ENCODE measurements at places on chromosomes 1 and 21.
A peak's percentile ranks its signal among the peaks of the same experiment; 100 is the strongest.

DNA sequence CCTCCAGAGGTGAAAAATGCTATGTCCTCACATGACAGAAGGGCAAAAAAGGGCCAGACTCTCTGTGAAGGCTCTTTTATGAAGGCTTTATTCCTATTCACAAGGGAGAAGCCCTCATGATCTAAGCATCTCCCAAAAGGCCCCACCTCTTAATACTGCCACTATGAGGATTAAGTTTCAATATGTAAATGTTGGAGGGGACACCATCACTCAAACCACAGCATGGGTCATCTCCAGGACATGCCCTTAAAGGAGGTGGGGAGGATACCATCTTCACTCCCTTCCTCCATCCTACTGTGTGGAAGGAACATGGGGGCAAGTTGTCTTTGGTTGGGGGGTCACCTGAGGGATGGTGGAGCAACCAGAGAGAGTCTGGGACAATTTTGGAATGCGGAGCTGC, 170.1 kb downstream of the TRIM33 start:
- no peak for DNase-seq

- no peak for DNase-seq
Observed at GRCh38 chr1:26164036-26164860, 4.5 kb downstream of the C1orf232 start.

DNA sequence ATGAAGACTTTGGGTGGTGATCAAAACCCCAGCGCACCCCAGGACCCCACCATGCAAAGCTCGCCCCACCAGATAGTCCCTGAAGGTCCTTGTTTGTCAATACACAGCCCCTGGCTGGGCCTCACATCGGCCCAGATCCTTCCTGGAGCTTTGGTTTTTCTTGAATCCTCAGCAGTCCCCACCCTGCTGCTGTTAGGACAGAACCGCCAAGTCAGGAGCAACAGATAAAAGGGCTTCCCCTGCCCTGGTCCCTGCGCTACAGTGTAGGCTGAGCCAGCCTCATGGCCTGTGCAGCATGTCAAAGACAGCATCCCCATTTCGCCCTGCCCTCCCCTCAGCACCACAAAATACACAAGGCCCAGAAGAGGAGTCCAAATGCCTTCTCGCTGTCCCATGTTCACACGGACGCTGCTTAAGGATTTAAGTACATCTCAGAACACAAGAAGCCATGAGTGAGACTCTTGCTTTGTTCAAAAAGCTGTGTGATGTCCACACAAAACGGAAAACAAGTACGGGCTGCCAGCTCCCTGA, 65.7 kb downstream of the PSMG1 start:
- DNase-seq, result no peak

- DNase-seq, result no peak
Observed at GRCh38 chr1:158045639-158046038, 52.2 kb downstream of the KIRREL1 start.

GRCh38 chr1:206725109-206725963, 40.6 kb downstream of the MAPKAPK2 start:
- no peak for DNase-seq

- DNase-seq, result no peak
Observed at GRCh38 chr1:35931446-35932157, 697 bp downstream of the AGO3 start.

- DNase-seq, result peak; percentile 73
Observed at GRCh38 chr21:37700641-37701202, 215.5 kb downstream of the KCNJ6 start.

Data from mammary epithelial cell (primary cell).